ENCODE measurements at places on chromosomes 2 and 18.

DNA sequence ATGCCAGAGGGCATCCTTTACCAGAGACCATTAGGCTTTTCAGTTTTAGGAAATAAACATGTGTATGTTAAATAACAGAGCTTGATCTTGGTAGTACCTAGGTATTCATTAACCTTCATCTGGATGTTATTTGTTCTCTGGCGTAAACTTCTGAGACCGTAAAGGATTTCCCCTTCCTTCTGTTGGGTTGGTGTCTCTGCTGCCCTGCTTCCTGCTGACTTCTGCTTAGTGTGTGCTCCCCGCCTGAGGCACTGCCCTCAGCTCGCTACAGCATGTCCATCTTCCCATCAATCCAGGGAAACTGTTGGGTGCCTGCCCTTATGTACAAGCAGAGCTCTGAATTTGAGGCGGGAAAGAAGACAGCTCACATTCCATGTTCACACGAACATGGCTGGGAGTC lies 177.9 kb downstream of the TPGS2 start:
- no peak for DNase-seq

DNA sequence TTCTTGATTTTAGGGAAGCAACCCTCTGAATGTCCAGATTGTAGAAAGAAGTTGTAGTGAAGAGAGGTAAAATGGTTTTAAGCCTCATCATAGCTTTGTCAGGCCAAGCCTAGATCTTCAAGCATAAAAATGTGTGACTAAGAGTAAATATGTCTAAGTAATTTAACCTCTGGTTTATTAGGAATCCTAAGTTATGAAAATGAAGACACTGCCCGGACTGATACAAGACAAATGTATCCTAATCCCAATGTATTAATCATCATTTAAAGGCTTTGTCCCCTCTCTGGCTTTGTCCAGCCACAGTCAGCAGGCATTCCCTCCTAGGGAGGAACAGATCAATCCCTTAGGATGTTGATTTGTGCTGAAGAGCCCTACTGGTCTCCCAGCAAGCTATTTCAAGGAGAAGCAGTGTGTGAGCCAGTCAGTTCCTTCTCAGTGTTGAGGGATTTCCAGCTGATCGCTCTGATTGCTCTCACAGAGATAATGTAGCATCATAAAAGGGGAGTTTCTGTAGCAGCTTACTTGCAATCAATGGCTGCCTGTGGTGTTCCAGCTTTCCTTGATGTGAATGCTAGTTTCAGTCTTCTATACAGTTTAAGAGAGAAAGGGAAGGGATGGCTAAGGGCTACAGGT lies 796.1 kb downstream of the EPHA4 start:
- no peak for DNase-seq

DNA sequence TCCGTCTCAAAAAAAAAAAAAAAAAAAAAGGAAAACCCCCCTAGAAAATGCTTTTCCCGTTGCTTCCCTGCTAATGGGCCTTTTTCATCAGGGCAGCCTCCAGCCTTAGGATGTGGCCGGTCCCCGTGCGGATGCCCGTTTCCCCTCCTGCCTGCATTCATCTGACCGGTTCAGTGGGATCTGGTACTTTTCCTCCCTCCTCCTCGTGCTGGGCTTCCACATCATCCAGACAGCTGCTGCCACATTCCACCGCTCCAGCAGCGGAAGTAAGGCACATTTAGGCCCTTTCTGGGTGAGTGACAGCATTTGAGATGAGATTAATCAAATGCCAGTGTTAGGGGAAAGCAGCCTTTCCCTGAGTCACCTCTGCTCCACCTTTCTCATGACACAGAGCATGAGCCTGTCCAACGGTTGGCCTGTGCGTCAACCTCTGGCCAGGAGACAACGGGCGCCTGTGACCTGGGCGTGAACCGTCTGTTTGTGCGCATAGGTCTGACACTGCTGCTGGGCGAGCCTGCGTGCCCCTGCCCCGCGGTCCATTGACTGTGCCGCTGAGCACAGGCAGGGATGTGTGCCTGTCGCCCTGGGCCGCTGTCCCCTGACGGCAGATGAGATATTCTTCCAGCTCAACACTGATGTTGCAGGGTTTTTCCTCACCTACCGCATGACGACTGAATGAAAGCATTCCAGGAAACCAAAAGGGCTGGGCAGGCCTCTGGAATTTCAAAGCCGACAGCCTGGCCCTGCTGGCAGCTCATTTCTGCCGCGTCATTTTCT lies 174.0 kb downstream of the TGIF1 start:
- DNase-seq, result peak; percentile 86

DNA sequence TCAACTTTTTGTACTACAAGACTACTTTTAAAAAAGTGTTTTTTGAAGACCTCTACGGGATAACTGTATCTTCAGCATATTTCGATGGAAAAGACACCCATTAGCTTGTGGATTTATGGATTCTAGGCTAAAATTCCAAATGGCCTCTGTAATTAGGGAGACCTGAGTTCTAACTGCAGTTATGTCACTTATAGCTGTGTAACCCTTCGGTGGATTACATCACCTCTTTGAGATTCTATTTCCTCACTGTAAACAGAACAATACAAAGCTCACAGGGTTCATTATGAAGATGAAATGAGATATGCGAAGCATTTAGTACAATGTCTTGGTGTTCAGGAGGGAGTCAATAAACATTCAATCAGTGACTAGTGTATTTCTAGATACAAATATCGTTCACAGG lies 24.2 kb downstream of the LMAN2L start:
- DNase-seq, result no peak

- DNase-seq, result no peak
These were observed 85.4 kb downstream of the NCKAP1 start for GRCh38 chr2:182952741-182953450.

DNA sequence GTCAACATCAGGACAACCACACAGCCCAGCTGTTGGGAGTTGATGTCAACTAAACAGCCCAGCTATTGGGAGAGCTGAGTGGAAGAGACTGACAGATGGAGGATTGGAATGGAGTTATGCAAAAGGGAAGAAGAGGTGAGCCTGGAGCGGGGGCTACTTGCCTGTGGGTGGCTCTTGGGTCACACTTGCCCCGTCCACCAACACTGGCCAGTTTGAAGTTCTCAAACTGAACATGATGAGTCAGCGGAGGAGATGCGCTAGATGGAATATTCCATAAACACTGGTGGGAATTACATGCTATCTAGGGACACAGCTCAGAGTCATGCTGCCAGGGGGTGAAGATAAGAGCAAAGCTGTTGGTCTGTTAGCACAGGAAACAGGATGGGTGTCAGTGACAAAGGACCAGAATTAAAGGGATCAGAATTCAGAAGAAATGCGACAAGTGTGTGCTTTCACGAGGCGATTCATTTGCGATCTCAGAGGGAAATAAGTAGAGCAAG lies 33.2 kb upstream of the AGAP1 start:
- peak; percentile 80 for DNase-seq

DNA sequence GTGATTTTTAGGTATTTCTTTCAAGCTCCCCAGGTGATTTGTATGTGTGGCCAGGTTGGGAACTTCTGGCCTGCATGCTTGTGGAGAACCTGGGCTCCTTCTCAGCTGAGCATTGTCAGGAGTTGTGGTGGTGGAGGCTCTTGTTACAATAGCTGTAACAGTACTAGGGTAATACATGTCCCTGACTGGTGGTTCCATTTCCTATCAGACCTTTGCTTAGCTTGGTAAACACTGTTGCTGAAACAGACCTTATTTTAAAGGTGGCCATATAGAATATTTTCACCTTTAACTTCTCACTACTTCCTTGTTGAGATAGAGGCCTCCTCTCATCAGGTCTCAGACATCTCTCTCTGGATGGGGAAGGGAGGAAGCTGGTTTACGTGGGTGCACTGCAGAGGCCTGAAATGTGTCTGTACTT lies 79.2 kb downstream of the SETBP1 start:
- no peak for DNase-seq

- DNase-seq, result no peak
These were observed 650 bp downstream of the LHCGR start for GRCh38 chr2:48754874-48755273.

GRCh38 chr18:8611916-8612576 lies 2.8 kb downstream of the RAB12 start:
- DNase-seq, result no peak

GRCh38 chr18:58186258-58186948 lies 142.4 kb downstream of the NEDD4L start:
- DNase-seq, result no peak

- DNase-seq, result no peak
These were observed 46.0 kb downstream of the GAREM1 start for GRCh38 chr18:32424696-32425095.

DNA sequence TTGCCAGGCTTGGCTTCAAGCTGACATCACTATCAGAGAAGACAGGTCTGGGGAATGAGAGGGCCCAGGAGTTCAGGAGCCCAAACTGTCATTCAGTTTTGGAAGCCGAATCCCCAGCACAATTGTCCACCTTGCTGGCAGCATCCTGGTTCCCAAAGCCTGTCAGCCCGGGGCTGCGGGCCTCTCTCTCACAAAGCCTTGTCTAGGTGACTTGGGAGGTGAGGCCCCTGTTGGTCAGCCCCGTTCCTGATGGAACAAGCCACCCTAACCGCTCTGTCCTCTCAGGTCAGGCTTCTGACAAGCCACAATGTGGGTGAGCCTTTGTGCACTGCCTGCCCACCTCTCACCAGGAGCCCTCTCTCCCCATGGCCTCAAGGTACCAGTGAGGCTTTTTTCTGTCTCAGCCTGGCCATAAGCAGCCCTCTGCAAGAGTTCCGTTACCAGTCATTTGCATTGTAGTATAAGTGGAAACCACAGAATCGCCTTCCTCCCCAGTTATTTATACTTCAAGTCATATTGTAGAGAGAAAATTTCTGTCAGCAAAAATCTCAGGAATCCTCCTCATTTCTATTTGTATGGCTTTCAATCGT lies 100.6 kb downstream of the MSH2 start:
- DNase-seq, result no peak

- no peak for DNase-seq
These were observed 36.0 kb downstream of the PHLPP1 start for GRCh38 chr18:62751341-62751821.

- DNase-seq, result peak; percentile 59
These were observed 9.9 kb upstream of the IL1A start for GRCh38 chr2:112794131-112794733.

- DNase-seq, result no peak
These were observed 44.9 kb upstream of the REL start for GRCh38 chr2:60836491-60836890.

- no peak for DNase-seq
These were observed 594.5 kb upstream of the CHAC2 start for GRCh38 chr2:53173091-53173490.

- peak; percentile 24 for DNase-seq
These were observed 112.2 kb upstream of the NABP1 start for GRCh38 chr2:191565647-191566198.

- DNase-seq, result no peak
These were observed 66.5 kb upstream of the TNFRSF11A start for GRCh38 chr18:62258616-62259015.

DNA sequence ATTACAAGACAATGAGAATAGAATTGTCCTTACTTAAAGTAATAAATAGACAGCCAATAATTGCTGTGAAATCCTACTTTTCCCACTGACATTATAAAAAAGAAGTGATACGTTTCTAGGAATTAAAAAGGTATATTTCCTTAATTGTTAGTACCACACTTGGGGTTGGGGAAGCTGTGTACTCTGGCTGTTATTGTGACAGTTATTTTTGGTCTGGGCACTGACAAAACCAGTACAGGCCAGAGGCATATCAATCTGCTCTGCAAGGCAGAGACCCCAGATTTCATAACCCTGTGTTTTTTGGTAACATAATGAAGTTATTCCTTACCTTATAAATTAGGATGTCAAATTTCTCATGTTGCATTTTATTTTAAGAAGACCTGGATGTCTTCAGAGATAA lies 66.5 kb downstream of the RAB10 start:
- DNase-seq, result no peak

Measured in K562 (cell line).